NCI-H1694 treated with DMSO at 0.1 percent for 48 hours (cell line): ENCODE measurements at places on chromosomes 7 and 10.

DNA sequence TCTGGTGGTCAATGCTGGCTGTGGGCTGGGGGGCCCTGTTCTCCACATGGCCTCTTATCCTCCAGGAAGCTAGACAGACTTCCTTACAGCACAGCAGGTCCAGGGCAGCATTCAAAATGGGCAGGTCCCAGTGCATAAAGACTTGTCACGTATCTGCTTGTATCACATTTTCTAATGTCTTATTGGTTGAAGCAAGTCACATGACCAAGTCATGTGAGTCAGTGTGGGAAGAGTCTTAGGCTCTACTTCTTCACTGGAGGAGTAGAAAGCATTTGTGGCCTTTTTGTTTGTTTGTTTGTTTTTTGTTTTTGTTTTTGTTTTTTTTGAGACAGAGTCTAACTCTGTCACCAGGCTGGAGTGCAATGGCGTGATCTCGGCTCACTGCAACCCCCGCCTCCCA is 104.7 kb downstream of the COL13A1 start:
- DNase-seq = no peak

GRCh38 chr7:120554960-120555571 is 282.1 kb downstream of the KCND2 start:
- peak; percentile 73 for DNase-seq

- DNase-seq = no peak
Observed at GRCh38 chr7:130421684-130422083, 19.1 kb downstream of the CEP41 start.

GRCh38 chr7:156055206-156055822 is 243.1 kb upstream of the SHH start:
- no peak for DNase-seq

GRCh38 chr10:845526-845925 is 86.0 kb downstream of the LARP4B start:
- DNase-seq = no peak

DNA sequence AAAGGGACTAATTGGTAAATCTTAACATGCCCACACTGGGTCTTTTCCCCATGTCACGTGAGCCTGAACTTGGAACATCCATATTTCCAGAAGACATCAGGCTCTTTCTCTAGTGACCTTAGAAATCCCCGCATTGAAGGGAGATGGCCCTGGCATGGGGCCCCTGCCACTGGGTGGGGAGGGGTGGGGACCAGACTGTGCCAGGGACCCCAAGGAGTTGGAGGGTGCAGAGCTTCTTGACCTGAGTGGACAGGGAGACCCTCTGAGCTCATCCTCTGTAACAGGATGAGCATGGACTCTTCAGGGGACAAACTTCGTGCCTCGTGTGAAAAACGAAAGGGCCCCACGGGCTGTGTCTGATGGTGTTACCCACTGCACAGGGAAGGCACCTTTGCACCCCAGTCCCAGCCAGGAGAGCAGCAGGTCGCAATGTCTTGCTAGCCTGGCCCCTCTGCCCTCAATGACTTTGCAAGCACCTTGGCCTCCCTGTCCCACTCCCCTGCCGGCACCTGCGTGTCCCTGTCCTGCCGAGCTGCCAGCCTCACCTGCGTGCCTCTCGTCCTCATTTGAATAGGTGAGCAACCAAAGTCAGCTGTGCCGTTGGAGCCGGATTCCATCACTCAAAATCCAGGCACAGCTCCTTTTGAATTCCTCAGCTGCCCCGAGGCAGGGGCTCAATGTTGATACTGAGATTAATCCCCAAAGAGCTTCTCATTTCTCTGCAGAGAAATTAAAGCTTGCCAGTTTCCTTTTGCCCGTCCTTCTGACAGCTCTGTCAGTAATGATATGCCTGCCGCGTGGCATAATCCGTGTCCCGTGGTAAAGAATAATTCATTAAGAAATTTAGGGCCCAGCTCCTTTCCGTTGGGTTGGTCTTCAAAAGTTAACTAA is 234.9 kb downstream of the EBF3 start:
- no peak for DNase-seq

GRCh38 chr7:91201442-91202113 is 62.7 kb upstream of the FZD1 start:
- DNase-seq = no peak

- DNase-seq = no peak
Observed at GRCh38 chr7:98621573-98622482, 4.7 kb downstream of the NPTX2 start.

DNA sequence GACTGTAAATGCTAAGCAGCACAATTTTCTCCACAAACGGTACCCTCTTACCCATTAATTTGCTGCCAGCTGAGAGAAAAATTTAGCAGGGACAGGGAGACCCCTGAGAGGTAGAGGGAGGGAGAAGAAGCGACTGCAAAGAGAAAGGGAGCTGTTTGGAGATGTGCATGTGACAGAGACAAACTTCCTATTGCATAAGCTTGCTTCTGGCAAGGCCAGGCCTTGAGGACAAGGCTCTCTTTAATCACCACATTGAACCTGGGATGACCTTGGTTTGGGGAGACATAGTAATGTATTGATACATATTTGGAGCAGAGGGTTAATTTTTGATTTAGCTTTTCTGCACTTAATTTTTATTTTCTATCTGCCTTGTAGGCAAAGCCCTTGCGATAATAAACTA is 31.1 kb upstream of the HIBADH start:
- no peak for DNase-seq

DNA sequence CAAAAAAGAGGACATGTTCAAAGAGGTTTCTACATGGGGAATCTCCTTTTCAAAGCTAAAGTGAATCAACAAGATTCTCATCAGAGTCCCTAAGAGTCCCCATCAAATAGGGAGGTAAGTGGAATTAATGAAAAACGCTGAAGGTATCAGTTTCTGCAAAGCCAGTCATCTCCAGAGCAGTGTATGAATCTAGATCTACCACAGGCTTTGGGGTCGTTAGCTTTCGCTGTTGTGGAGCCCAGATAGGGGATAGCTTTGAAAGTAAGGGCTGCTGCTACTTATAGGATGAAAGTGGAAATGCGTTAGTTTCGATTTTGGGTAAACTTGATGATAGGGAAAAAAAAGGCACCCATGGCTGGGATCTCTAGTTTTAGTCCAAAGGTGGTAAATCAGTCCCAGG is 748.4 kb downstream of the LRMDA start:
- DNase-seq = no peak

GRCh38 chr10:2933519-2933918 is 133.8 kb upstream of the PFKP start:
- DNase-seq = no peak

GRCh38 chr7:4260867-4261600 is 421.1 kb upstream of the FOXK1 start:
- no peak for DNase-seq

DNA sequence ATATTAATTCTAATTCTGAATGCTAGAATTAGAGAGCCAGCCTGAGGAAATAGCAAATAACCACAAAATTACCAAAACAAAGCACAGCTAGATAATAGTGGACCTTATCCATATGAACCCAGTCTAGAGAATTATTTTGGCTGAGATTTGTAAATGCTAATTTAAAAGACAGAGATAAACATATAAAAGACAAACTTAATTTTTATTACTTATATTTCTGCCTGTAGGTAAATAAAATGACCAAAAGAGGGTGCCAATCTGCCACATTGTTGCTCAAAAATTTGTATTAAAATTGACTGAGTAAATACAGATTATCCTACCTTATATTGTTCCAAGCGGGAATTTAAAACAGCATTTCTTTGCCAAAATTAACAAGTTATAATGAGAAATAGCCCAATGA is 20.2 kb downstream of the RTKN2 start:
- DNase-seq = no peak

DNA sequence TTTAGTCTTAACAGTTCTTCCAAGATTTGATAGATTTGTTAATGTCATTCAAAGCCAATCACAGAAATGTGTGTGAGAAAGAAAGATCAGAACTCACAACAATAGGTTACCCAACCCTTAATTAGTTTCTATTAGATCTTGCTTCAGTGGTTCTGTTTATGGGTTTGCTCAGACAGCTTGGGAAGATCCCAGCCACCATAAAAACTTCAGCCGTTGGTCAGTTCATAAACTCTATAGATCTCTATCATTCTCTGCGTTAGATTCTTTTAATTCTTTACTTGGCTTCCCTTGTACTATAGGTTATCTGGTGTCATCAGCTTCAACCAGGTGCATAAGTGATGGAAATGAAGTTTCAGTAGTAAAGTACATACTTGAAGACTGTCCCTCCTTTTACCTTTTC is 54.4 kb downstream of the ZNF277 start:
- no peak for DNase-seq

DNA sequence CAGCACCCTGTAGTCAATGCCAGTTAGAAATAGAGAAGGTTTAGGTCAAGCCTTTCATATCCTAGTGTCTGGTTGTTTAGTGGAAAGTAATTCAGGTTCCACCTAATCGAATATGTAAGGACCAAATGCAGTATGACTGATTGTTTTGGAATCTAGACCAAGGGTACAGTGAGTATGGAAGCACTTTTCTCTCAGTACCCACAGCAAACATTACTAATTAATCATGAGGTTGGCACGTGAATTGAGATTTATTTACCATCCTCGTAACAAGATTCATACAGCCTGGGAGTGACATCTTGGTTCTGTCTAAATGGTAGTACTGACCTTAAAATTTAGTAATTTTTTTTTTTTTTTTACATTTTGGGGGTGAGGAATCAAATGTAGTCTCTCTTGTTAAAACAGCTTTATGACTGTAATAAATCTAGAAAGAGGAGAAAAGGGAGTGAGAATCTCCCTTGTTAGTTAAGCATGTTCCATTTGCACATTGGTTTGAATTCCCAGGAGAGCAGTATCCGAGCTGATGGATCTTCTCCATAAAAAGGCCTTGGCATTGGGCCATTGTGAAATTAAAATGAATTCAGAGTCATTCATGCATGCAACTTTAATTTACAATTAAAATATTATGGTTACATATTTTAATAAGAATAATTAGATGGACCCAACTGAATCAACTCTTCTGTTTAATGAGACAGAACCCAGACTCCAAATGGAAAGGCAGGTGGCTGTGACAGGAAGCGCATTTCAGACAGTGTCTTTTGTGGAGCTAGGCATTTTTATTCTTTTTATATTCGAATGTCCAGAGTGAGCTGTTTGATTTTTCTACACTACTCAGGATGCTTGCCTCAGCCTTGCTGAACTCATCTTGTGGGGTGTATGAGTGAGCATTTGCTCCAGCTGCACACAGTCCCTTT is 57.6 kb downstream of the SNX10 start:
- DNase-seq = peak; percentile 78

GRCh38 chr7:44882899-44883298 is 2.4 kb downstream of the PURB start:
- no peak for DNase-seq

GRCh38 chr10:131031346-131031745 is 280.2 kb downstream of the TCERG1L start:
- no peak for DNase-seq

DNA sequence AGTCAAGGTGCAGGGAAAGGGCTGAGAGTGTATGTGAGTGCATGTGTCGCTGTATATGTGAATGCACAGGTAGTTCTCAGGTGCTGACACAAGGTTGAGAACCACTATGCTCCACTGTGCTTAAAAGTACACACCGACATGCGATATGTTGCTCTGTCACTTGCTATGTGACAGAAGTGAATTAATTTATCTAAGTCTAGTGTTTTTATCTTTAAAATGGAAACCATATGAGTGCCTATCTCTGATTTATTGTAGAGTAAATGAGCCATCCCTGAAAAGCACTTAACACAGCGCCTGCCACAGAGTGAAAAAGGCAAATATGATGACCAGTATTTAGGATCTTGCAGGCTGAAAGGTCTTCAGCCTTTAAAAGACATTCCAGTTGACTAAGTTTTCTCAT is 4.9 kb downstream of the SLC35B4 start:
- no peak for DNase-seq

GRCh38 chr7:70178787-70179186 is 580.5 kb downstream of the AUTS2 start:
- DNase-seq = no peak
